Endothelial cell of umbilical vein (primary cell): ENCODE measurements at places on chromosomes 7 and 10. TPM values are rescaled to one million over a fixed set of nuclear protein-coding genes. Genes with fewer than 3 reads are reported as not detected.

The PI4K2A gene
- 19.7 and 20.4 TPM in 2 replicates for total RNA-seq

The OR2A1 gene
- total RNA-seq = not detected in 2 replicates

The CCDC172 gene
- total RNA-seq = not detected in 2 replicates

DNA sequence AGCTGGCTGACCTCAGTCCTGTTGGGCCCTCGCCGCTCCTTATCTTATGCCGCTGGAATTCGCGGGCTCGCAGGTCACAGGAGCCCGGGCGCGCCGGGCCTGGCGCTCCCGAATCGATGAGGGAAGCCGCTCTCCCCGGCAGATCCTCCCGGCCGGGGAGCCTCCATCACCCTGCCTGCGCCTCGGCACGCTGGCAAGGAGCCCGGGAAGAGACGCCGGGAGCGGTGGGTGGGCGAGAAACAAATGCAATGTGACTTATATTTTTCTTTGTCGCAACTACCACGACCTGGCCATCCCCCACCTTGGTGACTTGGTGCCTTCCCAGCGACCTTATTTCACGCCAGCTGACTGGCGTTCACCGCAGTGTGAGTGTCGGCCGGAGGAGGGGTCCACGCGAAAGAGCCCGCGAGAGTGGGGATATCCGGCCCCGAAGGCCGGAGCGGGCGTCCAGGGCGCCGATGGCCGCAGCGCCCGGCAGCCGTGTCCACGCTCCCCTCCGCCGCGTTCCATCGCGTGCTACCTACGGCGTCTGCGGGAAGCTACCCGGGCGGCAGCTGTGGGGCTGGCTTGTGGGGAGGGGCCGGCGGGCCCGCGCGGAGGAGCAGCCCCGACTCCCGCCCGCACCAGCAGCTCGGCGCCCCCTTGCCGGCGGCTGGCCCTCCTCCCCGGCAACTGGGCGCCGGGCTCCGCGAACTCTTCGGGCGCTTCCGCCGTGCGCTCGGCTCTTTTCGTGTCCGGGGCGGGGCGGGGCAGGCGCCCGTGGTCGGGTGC lies 494 bp upstream of the BMPR1A start:
- peak overlapping the region; percentile 2 for H3K4me3 ChIP-seq
- H3K4me1 ChIP-seq = peaks cover 3% of the 10 kb centered on the region
- H3K36me3 ChIP-seq = no peaks in the 10 kb centered on the region

DNA sequence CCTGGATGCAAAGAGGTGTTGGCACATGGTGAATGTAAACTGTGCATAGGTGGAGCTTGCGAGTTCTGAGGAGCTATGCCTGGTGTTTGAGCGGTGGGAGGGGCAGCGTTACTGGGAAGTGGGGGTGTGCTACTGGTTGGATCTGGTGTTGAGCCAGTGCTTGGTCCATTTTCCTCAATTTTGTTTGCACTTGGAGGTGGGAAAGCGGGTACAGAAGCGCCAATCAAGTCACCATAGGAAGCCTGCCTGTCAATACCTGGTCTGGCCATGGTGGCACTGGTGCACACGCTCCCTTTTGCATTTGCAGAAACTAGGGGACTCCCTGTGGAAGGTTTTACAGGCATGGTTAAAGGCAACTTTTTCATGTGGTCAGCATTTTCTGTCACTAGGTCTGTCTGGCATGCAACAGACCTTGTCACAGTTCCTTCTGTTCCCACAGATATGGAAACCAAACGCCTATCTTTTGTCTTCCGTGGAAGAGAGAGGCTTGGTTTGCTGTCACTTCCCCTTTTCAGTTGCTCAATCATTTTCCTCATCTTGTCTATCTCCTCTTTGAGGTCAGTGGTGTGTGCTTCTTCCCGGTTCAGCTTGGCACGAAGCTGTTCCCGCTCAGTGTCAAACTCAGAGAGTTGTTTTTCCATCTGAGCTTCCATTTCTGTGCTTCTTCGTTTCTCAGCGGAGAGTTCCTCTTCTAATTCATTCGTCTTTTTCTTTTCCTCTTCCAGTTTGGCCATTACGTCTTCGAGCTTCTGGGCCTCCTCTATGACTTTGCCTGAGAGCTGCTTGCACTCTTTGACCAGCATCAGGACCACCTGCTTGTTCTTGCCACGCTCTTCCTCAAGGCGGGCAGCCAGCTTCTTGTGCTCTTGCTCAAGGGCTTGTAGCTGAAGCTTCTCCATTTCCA lies 81.1 kb downstream of the CTTNBP2 start:
- no peak overlapping the region for H3K4me3 ChIP-seq
- no peak for DNase-seq
- H3K4me1 ChIP-seq = no peaks in the 10 kb centered on the region
- H3K27ac ChIP-seq = no peak overlapping the region
- no peaks in the 10 kb centered on the region for H3K27me3 ChIP-seq
- H3K36me3 ChIP-seq = no peaks in the 10 kb centered on the region

- no peaks in the 10 kb centered on the region for H3K36me3 ChIP-seq
- H3K27me3 ChIP-seq = no peaks in the 10 kb centered on the region
- H3K4me1 ChIP-seq = no peaks in the 10 kb centered on the region
- no peak overlapping the region for H3K27ac ChIP-seq
- peak; percentile 21 for DNase-seq
These were observed 24.5 kb downstream of the RAPGEF5 start for GRCh38 chr7:22332461-22332870.

The NKX1-2 gene
- total RNA-seq = not detected in 2 replicates

The UNCX gene
- total RNA-seq = not detected in 2 replicates

The KIF11 gene
- total RNA-seq = 42.6 and 42.8 TPM in 2 replicates

- no peak overlapping the region for H3K4me3 ChIP-seq
- peaks cover 22% of the 10 kb centered on the region for H3K36me3 ChIP-seq
- H3K27me3 ChIP-seq = no peaks in the 10 kb centered on the region
These were observed 76.9 kb downstream of the RNF216 start for GRCh38 chr7:5704534-5704922.

The CALML3 gene
- total RNA-seq = not detected in 2 replicates

DNA sequence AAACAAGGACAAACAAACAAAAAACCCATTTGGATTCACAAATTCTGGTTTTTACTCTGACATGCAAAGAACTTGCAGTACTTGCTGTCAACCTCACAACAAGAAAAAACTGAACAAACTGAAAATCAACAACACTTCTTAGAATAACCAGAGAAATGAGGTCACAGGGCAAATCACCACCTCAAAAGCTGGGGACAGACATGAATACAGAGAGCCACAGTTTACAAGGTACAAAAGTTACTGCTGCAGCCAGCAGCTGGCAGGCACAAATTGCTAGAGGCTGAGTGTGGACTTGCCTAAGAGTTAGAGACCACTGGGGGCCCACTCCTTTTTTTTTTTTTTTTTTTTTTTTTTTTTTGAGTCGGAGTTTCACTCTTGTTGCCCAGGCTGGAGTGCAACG lies 15.0 kb upstream of the RNF32 start:
- H3K4me3 ChIP-seq = no peak overlapping the region
- no peak overlapping the region for H3K27ac ChIP-seq
- no peaks in the 10 kb centered on the region for H3K36me3 ChIP-seq
- H3K4me1 ChIP-seq = no peaks in the 10 kb centered on the region

The EPHA1 gene
- total RNA-seq = not detected in 2 replicates

DNA sequence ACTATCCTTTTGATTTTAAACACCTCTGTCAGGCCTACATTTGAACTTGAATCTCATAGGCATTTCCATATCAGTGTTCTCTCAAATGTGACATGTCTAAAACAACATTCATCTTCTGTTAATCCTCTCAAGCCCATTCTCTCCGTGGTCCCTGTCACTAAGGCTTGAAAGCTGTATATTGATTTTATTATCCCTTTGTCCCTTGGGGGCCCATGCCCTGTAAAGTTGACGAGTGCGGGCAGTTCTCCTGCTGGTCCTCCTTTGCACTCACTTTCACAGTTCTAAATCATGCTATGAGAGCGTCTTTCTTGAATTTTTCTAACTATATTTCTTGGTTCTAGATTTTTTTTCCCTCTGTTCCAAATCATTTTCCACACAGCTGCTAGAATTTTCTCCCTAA lies 27.3 kb downstream of the GALNT11 start:
- no peak for DNase-seq
- H3K27ac ChIP-seq = no peak overlapping the region
- no peaks in the 10 kb centered on the region for H3K27me3 ChIP-seq
- H3K36me3 ChIP-seq = no peaks in the 10 kb centered on the region

The IGFBP1 gene
- 2.3 and 4.0 TPM in 2 replicates for total RNA-seq

The FAM25C gene
- total RNA-seq = not detected in 2 replicates

GRCh38 chr7:85554236-85555178 lies 367.7 kb upstream of the SEMA3D start:
- no peaks in the 10 kb centered on the region for H3K27me3 ChIP-seq
- no peaks in the 10 kb centered on the region for H3K4me1 ChIP-seq

The PRKAR2B gene
- total RNA-seq = 37.6 and 39.8 TPM in 2 replicates

The PIP gene
- not detected in 2 replicates for total RNA-seq

GRCh38 chr10:129440247-129440646 lies 26.8 kb upstream of the MGMT start:
- no peak for DNase-seq
- H3K4me3 ChIP-seq = no peak overlapping the region
- no peaks in the 10 kb centered on the region for H3K4me1 ChIP-seq

- H3K36me3 ChIP-seq = no peaks in the 10 kb centered on the region
- no peaks in the 10 kb centered on the region for H3K27me3 ChIP-seq
- DNase-seq = no peak
- H3K4me1 ChIP-seq = no peaks in the 10 kb centered on the region
These were observed 224.9 kb downstream of the EXOC4 start for GRCh38 chr7:133477791-133478190.

The ZNF680 gene
- total RNA-seq = 10.8 and 11.5 TPM in 2 replicates

The MSMB gene
- total RNA-seq = not detected in 2 replicates

- H3K4me1 ChIP-seq = peaks cover 32% of the 10 kb centered on the region
- DNase-seq = peak; percentile 61
- H3K27ac ChIP-seq = peak overlapping the region; percentile 95
- H3K27me3 ChIP-seq = no peaks in the 10 kb centered on the region
- H3K4me3 ChIP-seq = peak overlapping the region; percentile 96
- H3K36me3 ChIP-seq = no peaks in the 10 kb centered on the region
These were observed 880 bp downstream of the HERC4 start for GRCh38 chr10:68074031-68074774.

GRCh38 chr10:118742782-118743181 lies 12.0 kb downstream of the CACUL1 start:
- no peak overlapping the region for H3K27ac ChIP-seq

The FGL2 gene
- not detected in 2 replicates for total RNA-seq

- no peak overlapping the region for H3K27ac ChIP-seq
- H3K4me1 ChIP-seq = no peaks in the 10 kb centered on the region
- no peak overlapping the region for H3K4me3 ChIP-seq
- no peaks in the 10 kb centered on the region for H3K36me3 ChIP-seq
- H3K27me3 ChIP-seq = no peaks in the 10 kb centered on the region
- DNase-seq = no peak
These were observed 482.5 kb upstream of the AUTS2 start for GRCh38 chr7:69115788-69116187.

DNA sequence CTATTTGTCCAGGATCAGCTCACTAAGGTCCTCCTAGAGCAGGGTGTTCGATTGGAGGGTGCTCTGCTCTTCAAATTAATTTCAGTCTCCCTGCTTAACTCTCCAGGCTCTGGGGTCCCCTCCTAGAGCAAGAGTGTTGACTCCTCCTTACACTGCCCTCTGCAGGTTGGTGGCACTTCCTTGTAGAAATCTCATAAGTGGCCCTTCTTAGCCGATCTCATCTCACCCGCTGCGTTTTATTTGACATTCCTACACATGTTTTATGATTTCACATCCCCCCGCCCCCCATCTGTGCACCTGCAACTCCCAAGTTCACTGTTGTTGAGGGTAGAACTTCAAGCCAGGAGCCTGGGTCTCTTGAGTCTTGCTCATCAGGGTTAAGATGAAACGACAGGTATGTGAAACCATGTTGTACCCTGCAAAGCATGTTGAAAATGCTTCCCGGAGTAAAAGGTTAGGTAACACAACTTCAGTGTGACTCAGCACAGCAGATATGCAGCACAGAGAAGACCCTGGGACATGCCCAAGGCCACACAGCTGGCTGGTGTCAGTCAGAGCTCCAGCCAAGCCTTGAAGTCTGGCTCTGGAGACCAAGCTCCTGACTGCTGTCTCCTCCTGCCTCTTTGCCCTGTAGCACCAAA lies 171.2 kb downstream of the PRKAG2 start:
- peak; percentile 60 for DNase-seq
- no peaks in the 10 kb centered on the region for H3K27me3 ChIP-seq
- H3K4me3 ChIP-seq = no peak overlapping the region
- H3K36me3 ChIP-seq = no peaks in the 10 kb centered on the region
- no peak overlapping the region for H3K27ac ChIP-seq

GRCh38 chr10:21570761-21571521 lies 36.9 kb downstream of the MLLT10 start:
- no peak overlapping the region for H3K27ac ChIP-seq
- no peak for DNase-seq
- H3K4me3 ChIP-seq = no peak overlapping the region

- no peaks in the 10 kb centered on the region for H3K4me1 ChIP-seq
- H3K4me3 ChIP-seq = no peak overlapping the region
- no peaks in the 10 kb centered on the region for H3K36me3 ChIP-seq
- no peaks in the 10 kb centered on the region for H3K27me3 ChIP-seq
These were observed 64.2 kb downstream of the CNOT4 start for GRCh38 chr7:135445690-135446089.

DNA sequence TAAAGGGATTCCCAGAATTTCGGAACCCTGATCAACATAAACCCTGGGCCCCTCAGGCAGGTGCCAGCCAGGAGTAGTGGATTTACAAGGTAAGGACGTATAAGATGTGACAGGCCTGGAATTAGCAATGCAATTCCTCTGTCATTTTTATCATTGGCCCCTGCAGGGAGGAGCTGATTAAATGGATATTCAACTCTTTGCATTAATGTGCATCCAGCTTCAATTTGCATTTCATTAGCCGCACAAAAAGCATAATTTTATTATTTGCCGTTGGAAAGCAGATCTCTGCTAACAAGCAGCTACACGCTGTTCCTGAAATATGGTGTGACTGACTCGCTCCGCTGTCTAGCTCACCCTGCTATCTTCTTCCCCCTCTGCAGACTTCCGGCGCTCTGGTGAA lies 195.8 kb downstream of the RPS24 start:
- no peaks in the 10 kb centered on the region for H3K4me1 ChIP-seq
- no peak overlapping the region for H3K27ac ChIP-seq
- H3K4me3 ChIP-seq = no peak overlapping the region
- no peaks in the 10 kb centered on the region for H3K36me3 ChIP-seq
- DNase-seq = no peak

DNA sequence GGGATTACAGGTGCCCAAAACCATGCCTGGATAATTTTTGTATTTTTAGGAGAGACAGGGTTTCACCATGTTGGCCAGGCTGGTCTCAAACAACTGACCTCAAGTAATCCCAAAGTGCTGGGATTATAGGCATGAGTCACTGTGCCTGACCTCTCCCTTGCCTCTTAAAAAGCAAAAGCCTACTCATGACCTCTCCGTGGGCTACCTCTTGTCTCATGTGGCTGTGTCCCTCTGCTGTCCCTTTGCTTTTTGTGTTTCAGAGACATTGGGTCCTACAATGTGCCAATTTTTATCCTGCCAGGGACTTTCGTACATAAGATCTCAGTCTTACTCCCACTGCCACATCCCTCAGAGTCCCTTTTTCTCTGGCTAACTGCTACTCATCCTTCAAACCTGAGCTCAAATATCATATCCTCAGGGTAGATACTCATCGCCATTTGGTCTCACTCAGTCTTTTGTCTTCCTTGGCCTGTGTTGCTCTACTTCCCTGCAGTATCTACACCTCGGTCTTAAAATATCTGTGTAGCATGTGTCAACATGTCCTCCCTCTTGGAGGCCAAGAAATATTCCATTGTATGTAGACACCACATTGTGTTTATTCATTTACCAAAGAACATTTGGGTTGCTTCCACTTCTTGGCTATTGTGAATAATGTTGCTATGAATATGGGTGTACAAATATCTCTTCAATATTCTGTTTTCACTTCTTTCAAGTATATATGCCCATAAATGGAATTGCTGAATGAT lies 465.0 kb upstream of the KLF6 start:
- H3K4me3 ChIP-seq = no peak overlapping the region

GRCh38 chr7:111393011-111393754 lies 169.1 kb downstream of the IMMP2L start:
- peak overlapping the region; percentile 8 for H3K27ac ChIP-seq
- H3K4me1 ChIP-seq = peaks cover 10% of the 10 kb centered on the region
- DNase-seq = peak; percentile 74
- no peak overlapping the region for H3K4me3 ChIP-seq
- no peaks in the 10 kb centered on the region for H3K36me3 ChIP-seq
- H3K27me3 ChIP-seq = no peaks in the 10 kb centered on the region
